ENCODE measurements at places on chromosomes 2 and 18.

DNA sequence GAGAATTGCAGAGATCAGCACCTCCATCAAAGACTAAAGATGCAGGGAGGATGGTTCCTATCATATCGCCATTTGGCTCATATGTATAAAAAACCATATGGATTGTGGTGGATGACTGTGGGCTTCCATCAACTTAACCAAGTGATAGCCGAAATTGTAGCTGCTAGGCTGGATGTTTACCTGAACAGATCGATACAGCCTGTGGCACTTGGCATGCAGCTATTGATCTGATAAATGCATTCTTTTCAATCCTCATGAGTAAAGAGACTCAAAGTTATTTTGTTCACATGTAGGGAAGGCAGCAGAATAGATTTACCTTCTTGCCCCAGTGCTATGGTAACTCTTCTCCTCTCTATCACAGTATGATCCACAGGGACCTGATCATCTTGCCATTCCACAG lies 18.5 kb downstream of the CHCHD5 start:
- DNase-seq: no peak

GRCh38 chr2:172381275-172382027 lies 45.9 kb upstream of the ITGA6 start:
- DNase-seq: no peak

GRCh38 chr2:118965737-118966136 lies 23.7 kb downstream of the MARCO start:
- DNase-seq: no peak

DNA sequence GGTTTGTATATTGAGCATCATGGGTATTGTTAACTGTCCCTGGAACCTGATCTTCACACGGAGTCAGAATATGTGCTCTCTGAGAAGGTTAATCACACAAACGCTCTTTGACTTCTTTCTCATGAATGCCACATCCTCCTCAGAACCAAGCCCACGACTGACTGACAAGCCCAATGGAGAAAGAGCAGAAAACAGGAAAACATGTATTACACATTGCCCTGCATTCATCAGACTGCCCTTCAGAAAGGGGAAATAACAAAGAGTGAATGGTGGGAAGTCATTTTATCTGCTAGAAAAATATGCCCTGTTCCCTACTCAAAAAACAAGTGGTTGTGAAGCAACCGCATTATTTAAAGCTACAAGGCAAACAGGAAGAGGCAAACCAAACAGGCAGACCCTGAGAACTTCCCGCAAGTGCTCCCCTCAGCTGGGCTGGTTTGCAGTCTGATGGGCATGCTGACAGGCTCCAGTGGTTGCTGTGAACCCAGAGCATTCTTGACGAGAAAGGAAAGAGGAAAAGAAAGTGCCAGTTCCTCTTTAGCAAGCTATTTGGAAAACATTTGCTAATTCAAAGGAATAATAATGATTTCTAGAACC lies 172.9 kb upstream of the SETBP1 start:
- no peak for DNase-seq

DNA sequence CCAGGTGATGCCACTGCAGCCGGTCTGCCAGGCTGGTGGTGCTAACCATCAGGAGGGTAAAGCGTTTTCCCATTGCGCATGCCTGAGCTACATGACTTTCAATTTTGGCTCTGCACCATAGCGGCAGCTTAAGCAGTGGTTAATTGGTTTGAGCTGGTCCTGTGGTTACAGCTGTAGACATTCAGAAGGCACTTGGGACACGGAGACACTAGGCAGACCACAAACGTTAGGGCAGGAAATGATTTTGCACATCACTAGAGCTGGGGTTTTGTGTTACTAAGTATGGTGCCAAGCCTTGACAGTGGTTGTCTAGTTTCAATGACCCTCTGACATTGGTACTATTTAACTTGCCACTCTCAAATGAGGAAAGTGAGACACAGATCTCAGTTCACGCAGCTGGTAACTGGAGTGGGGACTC lies 28.9 kb upstream of the CNOT11 start:
- no peak for DNase-seq

DNA sequence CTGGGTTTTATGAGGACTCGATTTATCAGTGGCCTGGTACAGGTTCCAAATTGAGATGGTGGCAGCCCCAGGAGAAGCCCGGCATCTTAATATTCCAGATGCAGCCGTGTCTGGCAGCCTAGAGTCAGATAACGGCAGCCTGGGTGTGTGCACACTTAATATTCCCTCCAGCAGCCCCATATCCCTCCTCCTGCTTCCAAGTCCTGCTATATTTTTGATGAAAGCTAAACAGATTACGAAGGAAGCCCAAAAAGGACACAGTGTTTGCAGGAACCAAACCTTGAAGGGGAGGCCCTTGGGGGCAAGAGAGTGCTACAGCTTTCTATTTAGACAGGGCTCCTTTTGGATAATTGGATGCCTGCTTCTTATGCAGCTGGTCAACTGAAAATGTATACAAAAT lies 25.1 kb upstream of the ALK start:
- DNase-seq: no peak

- no peak for DNase-seq
Observed at GRCh38 chr2:42254186-42254895, 85.2 kb downstream of the EML4 start.

DNA sequence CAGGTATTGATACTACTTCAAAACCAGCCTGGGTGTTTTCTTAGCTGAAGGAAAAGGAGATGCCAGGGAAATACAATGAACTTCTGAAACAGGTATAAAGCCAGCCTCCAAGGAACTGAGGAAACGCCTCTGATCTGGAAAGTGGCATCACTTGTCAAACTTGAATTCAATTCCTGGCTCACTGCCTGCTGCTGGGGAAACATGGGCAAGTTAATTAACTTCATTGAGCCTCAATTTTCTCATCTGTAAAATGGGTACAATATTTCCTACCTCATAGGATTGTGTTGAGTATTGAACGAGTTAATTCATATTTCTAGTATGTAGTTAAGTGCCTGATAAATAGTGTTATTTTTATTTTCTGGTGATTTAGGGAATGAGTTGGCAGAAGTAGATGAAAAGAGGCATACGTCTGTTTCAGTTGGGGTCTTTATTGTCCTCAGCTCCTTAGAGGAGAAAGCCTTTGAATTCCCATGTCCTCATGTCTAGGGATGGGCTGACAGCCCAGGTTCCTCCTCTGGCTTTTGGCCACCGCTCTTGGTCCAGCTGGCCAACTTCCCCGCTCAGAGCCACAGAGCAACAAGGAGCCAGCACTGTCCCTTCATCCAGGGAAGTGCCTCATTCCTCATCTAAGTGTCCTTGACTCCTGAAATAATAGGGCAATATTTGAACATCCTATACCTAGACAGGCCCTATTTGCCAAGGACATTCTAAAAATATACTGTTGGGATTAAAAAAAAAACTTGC lies 210.5 kb upstream of the GATA6 start:
- no peak for DNase-seq

DNA sequence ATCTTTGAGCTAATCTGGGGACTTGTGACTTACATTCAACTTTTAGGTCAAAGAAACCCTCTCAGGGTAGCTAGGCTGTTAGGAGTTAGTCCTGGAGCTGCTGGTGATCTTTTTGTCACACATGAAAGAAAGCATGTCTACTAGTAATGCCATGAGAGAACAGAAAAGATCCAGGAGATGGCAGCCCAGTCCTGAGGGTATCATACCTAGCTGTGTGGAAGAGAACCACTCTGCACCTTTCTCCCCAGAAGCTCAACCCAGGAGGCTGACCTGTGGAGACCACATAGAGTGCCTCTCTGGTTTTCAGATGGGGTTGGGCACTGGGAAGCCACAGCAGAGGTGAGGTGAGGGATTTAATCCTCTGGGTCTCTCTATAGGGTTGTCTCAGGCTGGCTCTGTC lies 460.2 kb upstream of the UBE2E3 start:
- no peak for DNase-seq

- no peak for DNase-seq
Observed at GRCh38 chr18:55320424-55321264, 267.3 kb downstream of the TCF4 start.

DNA sequence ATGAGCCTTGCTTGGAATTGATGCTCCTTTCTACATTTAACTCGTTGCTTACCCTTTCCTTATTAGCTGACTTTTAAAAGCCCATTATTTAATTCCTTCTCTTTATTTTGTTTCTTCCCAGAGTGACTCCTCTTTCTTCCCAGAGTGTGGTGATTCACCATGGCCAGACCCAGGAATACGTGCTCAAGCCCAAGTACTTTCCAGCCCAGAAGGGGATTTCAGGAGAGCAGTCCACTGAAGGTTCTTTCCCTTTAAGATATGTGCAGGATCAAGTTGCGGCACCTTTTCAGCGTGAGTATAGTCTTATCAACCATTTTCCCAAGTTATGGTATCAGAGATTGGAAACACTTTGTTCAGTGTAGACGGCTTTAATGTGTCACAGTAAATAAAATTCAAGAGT lies 163.7 kb downstream of the LTBP1 start:
- no peak for DNase-seq

DNA sequence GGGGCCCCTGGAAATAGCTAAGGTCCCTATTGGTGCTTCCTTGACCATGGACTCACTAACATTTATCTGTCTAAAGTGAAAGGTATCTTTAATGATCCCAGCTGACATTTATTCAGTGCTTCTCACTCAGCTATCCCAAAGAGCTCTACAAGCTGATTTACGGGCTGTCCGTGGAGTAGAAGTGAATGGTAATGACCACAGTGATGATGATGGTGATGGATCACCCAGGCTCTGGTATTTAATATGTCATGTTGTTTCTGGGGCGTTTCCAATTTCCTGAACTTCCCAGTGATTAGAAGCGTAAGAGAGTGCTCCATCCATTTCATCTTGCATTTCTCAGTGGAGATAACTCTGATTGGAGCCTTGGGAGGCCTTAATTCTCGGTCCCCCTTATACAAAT lies 304.3 kb downstream of the HRH4 start:
- DNase-seq: no peak

- DNase-seq: no peak
Observed at GRCh38 chr2:11784280-11784679, 37.8 kb downstream of the LPIN1 start.

DNA sequence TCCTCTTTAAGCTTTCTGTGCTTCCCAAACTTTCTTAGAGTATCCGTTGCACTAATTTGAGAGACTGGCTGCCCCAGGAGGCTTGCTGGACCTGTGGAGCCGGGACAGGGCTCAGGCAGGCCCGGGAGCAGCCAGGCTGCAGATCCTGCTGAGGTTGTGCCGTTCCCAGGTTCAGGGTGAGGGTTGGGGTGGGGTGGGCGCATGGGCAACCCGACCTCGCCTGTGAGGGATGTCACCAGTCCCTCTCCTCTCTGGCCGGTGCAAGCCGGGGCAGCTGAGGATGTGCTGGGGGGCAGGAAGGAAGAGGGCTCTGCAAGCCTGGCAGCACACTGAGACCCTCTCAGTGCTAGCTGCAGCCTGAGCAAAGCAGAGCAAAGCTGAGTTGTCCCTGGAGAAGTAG lies 57.6 kb downstream of the DYSF start:
- DNase-seq: no peak

DNA sequence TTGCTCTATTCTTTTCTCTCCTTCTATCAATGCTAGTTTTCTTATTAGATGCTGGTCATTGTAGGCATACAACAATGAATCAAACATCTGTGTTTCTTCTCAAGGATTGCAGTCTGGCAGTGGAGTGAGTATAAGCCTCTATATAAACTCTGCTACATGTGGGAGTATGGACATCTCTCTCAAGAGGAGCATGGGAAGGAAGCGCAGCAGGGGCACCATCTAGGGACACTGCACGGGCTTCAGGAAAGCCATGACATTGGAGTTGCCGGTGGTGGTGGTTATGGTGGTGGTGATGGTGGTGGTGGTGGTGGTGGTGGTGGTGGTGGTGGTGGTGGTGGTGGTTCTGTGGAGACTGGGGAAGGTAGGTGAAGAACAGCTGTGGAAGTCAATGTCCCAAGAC lies 462.6 kb downstream of the RNF144A start:
- no peak for DNase-seq

DNA sequence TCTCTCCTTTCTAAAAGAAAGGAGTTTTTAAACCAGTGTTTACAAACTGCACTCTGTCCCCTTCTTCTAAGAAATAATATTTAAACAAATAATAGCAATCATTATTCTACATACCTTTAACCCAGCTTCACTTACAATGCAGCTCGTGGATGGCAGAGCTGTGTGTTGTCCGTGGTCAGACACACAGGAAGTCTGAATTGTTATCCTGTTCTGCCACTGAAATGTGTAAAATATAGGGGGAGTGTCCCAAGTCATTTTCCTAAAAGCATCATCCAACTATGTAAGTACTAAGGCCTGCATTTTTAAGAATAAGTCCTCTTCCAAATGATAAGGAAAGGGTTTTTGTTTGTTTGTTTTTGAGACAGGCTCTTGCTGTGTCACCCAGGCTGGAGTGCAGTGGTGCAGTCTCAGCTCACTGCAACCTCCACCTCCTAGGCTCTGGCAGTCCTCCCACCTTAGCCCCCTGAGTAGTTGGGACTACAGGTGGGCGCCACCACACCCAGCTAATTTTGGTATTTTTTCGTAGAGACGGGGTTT lies 2.7 kb upstream of the PPP4R1 start:
- no peak for DNase-seq

- no peak for DNase-seq
Observed at GRCh38 chr2:189013031-189013430, 38.9 kb downstream of the COL3A1 start.

DNA sequence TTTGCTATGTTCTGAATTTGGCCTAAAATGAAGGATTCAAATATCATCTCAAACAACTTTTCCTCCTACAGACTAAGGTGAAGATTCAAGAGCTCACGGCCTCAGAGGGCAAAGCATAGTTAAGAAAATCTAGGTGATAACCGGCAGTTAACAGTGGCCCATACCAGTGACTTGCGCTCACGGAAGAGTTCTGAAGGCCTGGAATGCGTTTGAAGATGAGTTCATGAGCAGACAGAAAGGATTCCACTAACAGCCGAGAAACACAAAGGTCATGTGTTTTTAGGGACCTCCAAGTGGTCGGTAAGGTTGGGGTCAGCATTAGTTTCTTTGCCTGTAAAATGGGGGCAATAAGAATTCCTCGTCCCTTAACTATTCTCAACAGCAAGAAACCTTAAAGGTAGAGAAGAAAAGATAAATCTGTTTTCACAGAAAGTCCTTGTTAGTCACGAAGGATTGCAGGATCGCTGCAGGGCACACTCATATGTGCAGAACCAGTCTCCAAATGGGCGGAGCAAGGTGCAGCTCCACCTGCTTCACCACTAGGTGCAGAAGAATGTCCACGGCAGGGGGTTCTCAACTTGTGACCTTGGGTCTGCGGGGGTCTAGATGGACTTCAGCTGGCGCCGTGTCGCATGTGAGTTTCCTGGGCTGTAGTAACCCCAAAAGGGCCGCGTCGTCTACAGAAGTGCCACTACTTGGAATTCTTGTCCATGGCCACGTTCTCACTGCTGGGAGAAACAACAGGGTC lies 708 bp upstream of the RPIA start:
- DNase-seq: peak; percentile 86

GRCh38 chr2:4914551-4914950 lies 777.6 kb upstream of the SOX11 start:
- DNase-seq: no peak

DNA sequence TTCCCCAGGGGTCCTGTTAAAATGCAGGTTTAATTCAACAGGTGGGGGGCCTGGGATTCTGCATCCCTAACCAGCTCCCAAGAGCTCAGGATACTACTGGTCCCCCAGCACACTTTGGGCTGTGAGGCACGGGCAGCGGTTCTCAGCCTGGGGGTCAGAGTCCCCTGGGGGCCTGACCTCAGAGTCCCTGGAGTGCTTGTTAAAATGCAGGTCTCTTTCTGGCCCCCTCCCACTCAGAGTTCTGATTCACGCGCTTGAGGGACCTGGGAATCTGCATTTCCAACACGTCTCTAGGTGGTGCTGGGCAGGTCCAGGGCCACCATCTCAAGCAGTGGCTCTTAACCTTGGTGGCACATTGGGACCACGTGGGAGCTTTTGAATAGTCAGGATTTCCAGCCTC lies 2.8 kb upstream of the OTOS start:
- DNase-seq: no peak

- no peak for DNase-seq
Observed at GRCh38 chr2:58870704-58871103, 629.6 kb upstream of the FANCL start.

Measured in lower leg skin (tissue), 4 donors.